Activated CD4-positive, alpha-beta memory T cell treated with anti-CD3 and anti-CD28 coated beads for 36 hours (primary cell): ENCODE measurements at places on chromosomes 6 and 20.

DNA sequence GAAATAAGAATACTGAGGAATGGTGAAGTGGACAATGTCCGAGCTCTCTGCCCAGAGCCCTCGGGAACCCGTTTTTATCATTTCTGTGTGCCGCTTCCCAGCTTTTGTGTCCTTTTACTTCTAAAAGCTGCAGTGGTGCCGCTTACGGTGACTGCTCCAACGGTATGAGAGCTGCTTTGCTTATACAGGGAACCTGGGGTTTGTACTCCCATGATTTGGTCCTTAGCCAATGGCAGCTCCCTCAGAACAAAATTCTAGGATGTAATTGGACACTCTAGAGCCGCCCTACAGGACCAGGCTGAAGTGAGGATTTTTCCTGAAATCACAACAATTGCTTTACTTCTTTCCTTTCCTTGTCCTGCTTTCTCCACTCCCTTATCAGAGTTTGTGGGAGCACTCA, 24.2 kb upstream of the PCSK2 start:
- DNase-seq, result no peak

GRCh38 chr6:34149452-34149810, 3.5 kb upstream of the GRM4 start:
- DNase-seq, result no peak

GRCh38 chr20:24770628-24771541, 178.2 kb upstream of the CST7 start:
- no peak for DNase-seq

DNA sequence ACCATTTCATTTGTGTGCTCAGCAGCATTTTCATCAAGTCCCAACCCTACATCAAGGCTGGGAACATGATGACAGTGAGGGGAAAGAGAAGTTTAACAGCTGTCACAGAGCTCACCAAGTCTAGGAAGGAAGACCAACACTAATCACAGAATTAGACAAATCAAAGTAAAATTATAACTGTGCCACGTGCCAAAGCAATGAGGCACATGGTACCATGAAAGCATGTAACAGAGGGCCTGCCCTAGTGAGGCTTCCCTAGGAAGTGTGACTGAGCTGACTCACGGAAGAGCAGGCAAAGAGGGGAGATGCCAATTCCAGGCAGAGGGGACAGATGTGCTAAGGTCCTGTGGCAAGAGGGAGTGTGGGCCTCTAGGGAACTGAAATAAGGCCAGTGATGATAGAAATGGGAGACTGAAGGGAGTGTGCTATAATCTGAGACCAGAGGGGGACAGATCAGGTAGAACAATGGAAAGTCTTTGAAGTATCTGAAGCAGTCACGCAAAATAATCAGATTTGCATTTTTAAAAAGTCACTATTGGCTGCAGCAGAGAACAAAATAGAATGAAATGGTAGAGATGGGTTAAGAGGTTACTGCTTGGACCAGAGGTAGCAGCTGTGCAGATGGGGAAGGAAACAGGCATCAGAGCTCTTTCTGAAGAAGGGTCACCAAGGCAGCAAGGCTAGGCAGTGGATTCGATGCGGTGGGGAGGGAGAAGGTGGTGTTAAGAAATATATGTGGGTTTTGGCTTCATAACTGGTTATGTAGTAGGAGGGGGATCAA, 86.8 kb downstream of the GPR6 start:
- no peak for DNase-seq

DNA sequence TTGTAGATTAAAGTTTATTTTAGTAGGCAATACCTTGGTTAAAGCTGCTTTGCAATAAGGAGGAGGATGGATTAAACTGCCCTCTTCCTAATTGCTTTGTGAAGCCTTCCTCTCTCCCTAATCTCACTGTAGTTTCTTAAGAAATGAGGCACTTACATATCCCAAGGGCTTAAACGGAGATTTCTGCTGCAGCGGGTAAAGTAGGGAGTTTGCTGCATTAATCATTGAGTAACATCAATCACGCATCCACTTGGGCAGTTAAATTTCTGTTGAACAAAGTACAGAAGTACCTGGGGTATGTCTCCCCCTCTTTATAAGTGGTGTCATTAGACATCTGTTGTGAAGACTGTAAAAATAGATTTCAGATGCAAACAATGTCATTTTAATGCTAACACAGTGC, 29.5 kb upstream of the ARID1B start:
- no peak for DNase-seq

- DNase-seq, result no peak
Measured at GRCh38 chr6:17621003-17621402, 20.9 kb downstream of the FAM8A1 start.

GRCh38 chr6:125358898-125359297, 57.1 kb upstream of the HDDC2 start:
- no peak for DNase-seq

DNA sequence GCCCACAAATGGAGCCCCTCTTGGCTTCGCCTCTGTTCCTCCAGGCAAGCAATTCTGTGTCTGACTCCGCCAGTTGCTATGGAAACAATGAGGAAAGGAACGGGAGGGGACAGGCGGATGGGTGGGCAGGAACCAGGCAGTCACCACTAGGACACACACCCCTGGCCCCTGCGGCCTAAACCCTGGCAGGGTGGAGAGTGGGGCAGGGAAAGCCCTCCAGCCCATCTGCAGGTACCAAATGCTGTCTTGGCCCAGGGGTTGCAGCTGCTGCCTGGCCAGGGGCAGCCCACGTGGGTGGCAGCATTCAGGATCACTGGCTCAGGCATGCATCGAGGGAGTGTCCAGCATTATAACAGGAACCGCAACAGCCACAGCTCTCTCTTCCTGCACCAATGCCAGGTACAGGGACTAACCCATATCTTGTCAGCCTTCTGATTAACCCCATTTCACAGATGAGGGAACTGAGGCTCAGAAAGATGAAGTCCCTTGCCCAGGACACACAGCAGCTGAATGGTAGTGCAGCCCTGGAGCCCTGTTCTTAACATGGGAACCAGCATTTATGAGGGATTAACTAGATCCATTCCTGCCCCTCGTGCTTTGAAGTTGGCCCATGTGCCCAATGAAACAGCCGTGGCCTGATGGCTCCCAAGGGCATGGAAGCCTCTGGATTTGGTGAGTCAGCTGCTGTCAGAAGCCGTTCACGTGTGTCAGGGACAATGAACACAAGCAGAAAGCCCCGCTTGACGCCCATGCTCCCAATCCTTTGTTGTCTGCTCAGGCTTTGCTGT, 66.3 kb downstream of the NOL4L start:
- no peak for DNase-seq

DNA sequence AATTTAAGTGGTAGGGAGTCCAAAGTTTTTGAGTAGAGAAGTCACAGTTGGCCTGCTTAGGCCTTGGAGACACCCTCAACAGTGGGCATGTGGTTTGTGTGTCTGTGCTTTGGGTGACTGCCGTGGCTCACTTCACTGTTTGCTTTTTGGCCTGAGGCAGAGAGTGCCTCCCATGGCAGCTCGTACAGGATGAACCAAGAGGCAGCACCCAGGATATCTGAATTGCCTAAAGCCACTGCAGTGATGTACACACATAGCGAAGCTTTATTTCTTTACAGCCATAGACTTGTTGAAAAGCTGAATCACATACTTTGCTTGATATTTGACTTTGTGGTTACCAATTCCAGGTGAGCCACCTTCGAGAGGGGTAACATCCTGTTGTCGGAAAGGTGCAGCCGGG, 21.6 kb downstream of the RREB1 start:
- no peak for DNase-seq

DNA sequence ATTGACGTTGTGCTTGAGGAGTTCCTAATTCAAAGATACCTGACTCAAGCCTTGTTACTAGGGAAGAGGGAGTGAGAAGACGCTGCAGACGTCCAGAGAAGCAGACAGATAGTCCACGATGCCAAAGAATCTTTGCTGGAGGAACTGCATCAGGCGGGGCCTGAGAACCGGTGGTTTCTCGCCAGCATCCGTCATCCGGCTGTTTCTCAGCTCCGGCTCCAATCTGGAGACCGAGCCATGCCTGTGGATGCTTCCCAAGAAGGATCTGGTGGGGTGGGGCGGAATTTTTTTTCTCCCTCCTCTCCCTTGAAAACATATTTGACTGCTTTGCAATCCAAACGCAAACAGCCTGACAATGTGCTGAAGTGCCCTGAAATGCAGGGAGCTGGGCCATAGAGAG, 125.8 kb upstream of the SRSF6 start:
- DNase-seq, result no peak

- no peak for DNase-seq
Measured at GRCh38 chr20:46523696-46524328, 10.5 kb upstream of the ZNF334 start.

DNA sequence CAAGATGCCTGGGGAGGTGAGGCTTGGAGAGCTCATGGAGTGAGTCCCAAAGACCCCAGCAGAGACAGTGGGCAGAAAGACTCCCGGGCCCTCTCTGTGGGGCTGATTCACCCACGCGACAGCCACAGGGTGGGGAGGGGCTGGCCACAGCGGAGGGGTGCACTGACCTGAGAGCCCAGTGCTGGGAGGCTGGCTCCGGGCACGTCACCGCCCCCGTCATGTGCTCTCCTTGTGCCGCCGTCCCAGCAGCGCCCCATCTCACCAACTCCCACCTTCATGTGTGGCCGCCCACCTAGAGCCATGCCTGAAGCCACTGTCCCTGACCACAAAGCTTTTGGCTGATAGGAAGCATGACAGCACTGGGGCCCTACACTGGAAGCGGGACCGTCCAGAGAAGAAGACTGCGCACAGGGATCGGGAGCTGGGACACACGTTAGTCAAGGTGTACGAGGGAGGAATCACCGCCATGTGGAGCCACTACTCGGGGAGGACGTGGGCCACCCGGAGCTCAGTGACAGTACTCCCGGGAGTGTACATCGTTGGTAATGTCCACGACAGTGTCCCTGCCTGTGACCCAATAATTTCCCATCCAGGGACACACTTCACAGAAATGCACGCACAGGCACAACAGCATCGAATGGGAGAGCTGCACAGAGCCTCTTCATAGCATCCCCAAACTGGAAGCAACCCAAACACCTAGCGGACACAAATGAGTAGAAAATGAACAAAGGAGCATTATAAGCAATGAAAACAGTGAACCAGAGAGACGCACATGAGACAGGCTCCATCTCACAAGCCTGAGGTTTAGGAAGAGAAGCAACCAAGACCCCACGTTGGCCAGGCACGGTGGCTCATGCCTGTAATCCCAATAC, 28.4 kb upstream of the FOXC1 start:
- no peak for DNase-seq

- DNase-seq, result no peak
Measured at GRCh38 chr6:7195339-7196018, 87.7 kb downstream of the RREB1 start.

DNA sequence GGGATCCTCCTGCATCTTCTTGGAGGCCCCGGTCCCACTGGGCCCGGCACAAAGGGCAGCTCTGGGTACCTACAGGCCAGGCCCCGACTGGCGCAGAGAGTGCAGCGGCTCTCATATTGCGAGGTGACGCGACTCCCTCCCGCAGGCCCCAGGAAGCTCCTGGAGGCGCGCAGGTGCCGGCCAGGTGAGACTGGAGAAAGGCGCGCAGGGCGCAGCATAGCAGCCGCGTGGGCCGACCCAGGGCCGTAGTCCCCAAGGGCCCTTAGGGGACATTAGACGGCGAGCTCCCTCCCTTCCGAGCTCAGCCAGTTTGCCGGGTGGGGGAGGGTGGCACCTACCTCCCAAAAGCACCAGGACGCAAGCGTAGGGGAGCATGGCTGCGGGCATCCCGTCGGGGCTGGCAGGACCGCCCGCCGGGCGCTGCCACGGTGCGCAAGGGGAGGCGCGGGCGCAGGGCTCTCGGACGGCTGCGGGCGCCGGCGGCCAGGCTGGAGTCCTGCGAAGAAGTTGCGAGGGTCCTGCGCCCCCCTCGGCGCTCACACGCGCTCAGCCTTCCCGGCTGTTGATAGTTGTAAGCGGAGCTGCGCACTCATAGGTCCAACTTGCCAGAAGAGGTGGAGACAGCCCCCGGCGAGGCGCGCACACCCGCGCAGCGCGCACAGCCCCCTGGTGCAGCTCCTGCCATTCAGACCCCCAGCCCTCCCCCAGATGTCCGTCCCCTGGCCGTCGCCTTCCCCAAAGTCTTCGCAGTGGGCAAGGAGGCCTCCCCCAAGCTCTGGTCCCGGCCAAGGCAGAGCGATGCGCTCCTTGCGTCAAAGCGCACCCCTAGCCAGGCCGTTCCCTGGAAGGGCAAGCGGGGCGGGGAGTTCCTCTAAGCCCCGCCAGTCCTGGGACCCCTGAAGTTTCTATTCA, 622 bp downstream of the APCDD1L start:
- no peak for DNase-seq

DNA sequence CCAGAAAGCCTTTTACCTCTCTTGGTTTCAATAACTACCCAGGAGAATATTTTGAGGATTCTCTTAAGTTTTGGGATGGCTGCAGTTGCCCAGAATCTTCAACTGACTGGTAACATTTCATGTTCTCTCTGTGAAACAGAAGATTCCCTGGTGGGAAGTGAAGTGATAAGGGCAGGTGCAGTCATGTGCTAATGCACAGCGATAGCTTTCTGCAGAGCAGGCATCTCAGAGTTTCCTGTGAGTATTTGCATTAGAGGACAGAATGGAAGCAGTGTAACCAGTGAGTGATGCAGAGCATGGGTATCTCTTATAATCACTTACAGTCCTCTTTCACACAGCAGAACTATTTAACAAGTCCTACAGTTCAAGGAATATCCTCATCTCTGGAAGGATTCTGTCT, 76.1 kb downstream of the HCRTR2 start:
- no peak for DNase-seq

DNA sequence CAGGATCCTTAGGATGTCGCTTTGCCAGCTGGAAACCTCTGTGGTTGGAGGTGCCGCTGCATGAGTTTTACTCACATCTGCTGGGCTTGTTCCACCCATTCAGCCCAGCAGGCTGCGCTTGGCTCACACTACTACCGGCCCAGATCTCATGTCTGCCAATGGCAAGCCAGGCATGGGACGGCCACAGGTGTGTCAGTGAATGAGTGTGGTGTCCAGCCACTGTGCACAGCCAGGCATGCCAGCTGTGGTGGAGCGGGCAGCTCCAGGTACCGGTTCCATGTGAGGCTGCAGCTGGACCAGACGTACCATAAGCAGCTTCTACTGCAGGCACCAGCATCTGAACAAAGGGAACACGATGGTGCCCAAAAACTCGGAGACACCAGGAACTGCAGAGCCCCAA, 33.1 kb upstream of the ASF1A start:
- no peak for DNase-seq

GRCh38 chr6:89022798-89023197, 57.8 kb upstream of the PNRC1 start:
- no peak for DNase-seq

GRCh38 chr20:20624914-20625313, 87.5 kb downstream of the RALGAPA2 start:
- DNase-seq, result no peak

GRCh38 chr6:55898342-55898741, 23.0 kb upstream of the BMP5 start:
- no peak for DNase-seq
